Left lung (tissue), 14 donors: ENCODE measurements at places on chromosomes 1 and 21.

GRCh38 chr1:228899421-228899956 is 164.2 kb downstream of the RHOU start:
- DNase-seq = no peak

DNA sequence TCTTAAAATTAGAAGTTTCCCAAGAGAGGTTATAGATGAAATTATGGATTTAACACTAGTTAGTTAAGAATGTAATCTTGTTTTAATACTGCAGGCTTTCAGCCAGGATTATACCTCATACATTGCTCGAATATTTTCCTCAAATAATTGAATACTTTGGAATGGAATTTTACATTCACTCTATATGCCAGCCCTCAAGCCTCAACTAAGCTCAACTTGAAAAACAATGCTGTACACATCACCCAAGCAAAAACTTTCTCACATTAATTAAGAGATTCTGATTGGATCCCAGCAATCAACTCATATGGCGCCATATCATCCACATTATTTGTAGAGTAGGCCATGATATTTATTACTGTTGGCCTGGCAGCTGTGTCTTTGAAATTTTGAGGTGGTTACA is 710.7 kb upstream of the ADAMTS5 start:
- no peak for DNase-seq

- DNase-seq = no peak
These were observed 27.8 kb downstream of the CDK18 start for GRCh38 chr1:205532026-205532898.

- DNase-seq = no peak
These were observed 41.2 kb downstream of the ACTN2 start for GRCh38 chr1:236727521-236727920.

DNA sequence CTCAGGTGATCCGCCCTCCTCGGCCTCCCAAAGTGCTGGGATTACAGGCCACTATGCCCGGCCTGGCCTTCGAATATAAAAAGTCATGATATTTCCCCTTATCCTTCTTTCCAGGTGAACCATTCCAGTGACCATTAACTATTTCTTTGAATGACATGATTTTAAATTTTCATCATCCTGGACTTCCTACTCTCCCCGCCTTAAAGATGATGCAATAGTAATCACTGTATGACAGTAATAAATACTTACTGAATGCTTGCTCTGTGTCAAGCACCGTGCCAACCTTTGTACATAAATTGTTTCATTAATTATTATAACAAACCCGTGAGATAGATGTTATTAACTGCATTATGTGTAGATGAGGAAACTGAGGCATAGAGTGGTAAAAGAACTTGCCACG is 19.9 kb upstream of the ATP1A1 start:
- DNase-seq = no peak
